Osteocyte (in vitro differentiated cells): ENCODE measurements at places on chromosomes 12 and 14. TPM values are rescaled to one million over a fixed set of nuclear protein-coding genes. Genes with fewer than 3 reads are reported as not detected.
A peak's percentile ranks its signal among the peaks of the same experiment; 100 is the strongest.

GRCh38 chr14:40318211-40318719 lies 886.0 kb upstream of the FBXO33 start:
- H3K4me1 ChIP-seq = no peaks in the 10 kb centered on the region
- H3K36me3 ChIP-seq = no peaks in the 10 kb centered on the region
- H3K27ac ChIP-seq = no peak overlapping the region
- no peak overlapping the region for H3K4me3 ChIP-seq

DNA sequence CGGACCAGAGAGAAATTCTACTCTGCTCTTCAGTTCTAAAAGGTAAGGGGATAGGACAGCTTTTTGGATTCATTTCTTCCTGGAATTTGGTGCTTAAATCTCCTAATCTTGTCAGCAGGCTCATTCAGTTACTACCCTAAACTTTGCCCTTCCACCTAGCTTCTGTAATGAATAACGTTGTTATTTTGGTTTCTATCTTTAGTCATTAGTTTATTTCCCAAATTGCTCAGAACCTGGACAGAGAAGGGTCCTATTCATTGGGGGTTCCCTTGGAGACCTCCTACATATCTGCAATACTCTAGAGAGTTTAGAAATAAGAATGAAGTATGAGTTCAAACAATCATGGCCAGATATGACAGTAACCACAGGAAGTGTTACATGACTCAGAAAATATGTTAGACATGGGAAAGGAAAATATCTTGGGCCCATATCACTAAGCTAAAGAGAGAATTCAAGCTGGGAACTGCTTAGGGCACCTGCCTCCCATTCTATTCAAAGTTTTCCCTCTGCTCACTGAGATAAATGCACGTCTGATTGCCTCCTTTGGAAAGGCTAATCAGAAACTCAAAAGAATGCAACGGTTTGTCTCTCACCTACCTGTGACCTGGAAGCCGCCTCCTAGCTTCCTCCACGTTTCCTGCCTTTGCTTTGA lies 87.9 kb downstream of the GAS2L3 start:
- H3K4me3 ChIP-seq = no peak overlapping the region
- peaks cover 17% of the 10 kb centered on the region for H3K27me3 ChIP-seq
- H3K27ac ChIP-seq = no peak overlapping the region
- peaks cover 9% of the 10 kb centered on the region for H3K4me1 ChIP-seq
- DNase-seq = no peak
- H3K36me3 ChIP-seq = no peaks in the 10 kb centered on the region

DNA sequence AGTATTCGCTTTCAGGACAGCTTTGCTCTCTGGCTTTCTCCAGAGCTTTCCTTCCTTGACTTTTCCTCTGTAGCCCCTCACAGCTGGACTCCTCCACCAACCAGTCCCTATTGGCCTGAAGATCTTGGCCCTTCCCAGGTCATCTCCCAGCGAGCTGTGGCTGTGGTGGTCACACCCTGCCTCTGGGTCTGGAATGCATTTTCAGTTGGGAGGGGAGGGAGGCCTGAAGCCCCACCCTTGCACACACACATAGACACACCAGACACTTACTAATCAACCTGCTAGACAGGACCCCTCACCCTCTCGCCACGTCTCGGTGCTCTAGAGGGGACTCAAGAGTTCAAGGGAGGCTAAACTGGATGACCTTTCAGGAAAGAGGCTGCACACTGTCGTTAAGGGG lies 13.9 kb downstream of the JDP2 start:
- DNase-seq = no peak
- peak overlapping the region; percentile 77 for H3K27ac ChIP-seq
- H3K27me3 ChIP-seq = no peaks in the 10 kb centered on the region
- H3K4me1 ChIP-seq = peaks cover 38% of the 10 kb centered on the region

The ERBB3 gene
- 0.97 and 1.2 TPM in 2 replicates for total RNA-seq

- no peaks in the 10 kb centered on the region for H3K36me3 ChIP-seq
- H3K27ac ChIP-seq = no peak overlapping the region
- peaks cover 6% of the 10 kb centered on the region for H3K4me1 ChIP-seq
Measured at GRCh38 chr12:54082397-54082892, 28.8 kb downstream of the HOXC4 start.

- H3K4me3 ChIP-seq = no peak overlapping the region
- H3K27ac ChIP-seq = no peak overlapping the region
- DNase-seq = no peak
- peaks cover 30% of the 10 kb centered on the region for H3K27me3 ChIP-seq
- H3K4me1 ChIP-seq = no peaks in the 10 kb centered on the region
Measured at GRCh38 chr14:95656634-95657033, 29.6 kb upstream of the TCL1B start.

DNA sequence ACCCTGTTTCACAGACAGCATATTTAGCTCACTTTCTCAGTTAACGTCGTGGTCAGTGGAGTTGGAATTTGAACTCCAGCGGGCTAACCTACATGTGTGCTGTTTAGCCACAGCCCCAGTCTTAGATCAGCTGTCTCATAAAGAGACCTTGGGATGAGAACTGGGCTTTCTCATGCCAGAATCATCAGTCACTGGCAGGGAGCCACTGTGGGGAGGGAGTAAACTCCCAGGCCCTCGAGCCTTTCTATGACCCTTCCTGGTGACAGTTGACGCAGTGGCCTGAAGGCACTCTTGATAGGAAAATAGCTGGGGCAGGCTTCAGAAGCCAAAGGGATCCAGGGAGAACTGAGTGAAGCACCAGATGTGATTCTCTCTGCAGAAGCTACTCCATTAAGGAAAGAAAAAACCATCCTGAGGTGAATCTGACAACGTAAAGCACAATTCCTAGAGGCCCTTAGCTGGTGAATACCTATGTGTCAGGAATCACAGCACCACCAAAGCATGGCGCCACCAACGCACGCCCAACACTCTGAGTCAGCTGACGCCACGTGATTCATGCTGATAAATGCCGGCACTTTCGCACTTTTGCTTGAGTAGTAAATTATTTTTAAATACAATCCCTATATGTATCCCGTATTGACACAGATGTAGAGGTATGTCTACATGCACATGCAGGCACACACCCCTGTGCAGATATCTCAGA lies 279.6 kb upstream of the TMEM132C start:
- H3K4me1 ChIP-seq = peaks cover 14% of the 10 kb centered on the region
- DNase-seq = no peak
- H3K27me3 ChIP-seq = no peaks in the 10 kb centered on the region
- H3K27ac ChIP-seq = no peak overlapping the region
- no peak overlapping the region for H3K4me3 ChIP-seq
- H3K36me3 ChIP-seq = no peaks in the 10 kb centered on the region

The PRH1 gene
- total RNA-seq = 18.4 and 19.1 TPM in 2 replicates

DNA sequence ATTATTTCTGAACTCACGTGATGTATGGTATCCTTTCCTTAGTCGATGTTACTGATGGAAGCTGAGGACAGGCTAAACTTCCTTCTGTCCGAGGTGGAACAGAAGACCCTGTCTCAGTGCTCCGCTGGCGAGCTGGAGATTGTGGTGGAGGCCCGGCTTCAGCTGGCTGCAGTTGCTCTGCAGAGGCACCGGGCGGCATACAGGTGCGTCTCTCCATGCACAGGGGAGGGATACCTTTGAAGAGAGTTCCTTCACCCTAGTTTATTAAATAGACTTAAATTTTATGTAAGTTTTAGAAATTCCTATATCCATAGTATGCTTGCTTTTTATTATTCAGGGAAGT lies 186.7 kb upstream of the NEDD1 start:
- peaks cover 6% of the 10 kb centered on the region for H3K4me1 ChIP-seq
- no peaks in the 10 kb centered on the region for H3K27me3 ChIP-seq
- peak overlapping the region; percentile 80 for H3K27ac ChIP-seq
- H3K36me3 ChIP-seq = no peaks in the 10 kb centered on the region

DNA sequence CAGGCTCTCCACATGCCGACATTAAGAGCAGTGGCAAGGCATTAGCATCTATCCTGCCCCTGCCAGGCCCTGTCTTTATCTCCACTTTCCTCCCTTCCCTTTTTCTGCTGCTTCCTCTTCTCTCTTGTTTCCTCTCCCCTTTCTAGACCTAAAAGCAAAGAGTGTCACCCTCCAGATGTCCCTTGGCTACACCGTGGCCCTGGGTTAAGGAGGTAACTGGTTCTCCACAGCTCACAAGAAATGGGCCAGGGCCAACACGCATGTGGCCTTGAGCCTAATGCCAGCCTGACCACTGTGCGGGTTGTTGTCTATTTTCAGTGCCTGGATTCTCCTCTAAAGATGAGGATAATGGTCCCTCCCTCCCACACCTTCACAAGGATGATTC lies 41.7 kb upstream of the DDX11 start:
- H3K4me1 ChIP-seq = no peaks in the 10 kb centered on the region
- H3K36me3 ChIP-seq = no peaks in the 10 kb centered on the region
- no peak for DNase-seq
- peaks cover 32% of the 10 kb centered on the region for H3K27me3 ChIP-seq
- no peak overlapping the region for H3K27ac ChIP-seq
- no peak overlapping the region for H3K4me3 ChIP-seq
